ENCODE measurements at places on chromosomes 12 and 14.

DNA sequence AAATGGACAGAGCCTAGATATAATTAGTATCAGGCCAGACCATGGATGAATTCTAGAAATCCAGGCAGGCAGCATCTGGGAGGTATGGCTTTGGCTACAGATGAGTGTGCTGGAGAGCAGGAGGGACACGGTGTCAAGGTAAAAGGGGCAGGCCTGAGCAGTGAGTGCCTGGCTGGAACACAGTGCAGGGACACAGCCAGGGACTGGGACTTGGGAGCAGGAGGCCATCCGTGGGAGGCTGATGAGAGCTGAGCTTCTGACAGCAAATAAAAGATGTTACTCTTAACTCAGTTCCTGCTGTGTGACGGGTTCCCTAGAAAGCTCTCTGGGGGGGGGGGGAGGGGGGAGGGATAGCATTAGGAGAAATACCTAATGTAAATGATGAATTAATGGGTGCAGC lies 13.6 kb upstream of the LGALS3 start:
- DNase-seq, result no peak

DNA sequence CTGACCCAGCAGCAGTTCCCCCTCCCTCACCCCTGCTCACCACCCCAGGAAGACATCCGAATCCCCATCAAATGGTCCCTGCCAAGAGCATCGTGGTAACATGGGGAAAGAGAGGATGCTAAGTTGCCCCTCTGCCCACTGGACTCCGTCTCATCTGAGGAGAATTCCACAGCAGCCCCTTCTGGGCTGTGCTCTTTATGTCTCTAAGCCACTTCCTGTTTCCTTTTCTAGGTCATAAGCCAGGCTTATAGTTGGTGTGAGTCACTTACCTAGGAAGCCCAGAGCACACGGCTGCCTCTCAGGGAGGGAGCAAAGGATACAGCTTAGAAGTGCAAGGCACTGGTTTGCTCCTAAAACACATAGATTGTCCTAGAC lies 76.0 kb downstream of the VCPKMT start:
- DNase-seq, result no peak

DNA sequence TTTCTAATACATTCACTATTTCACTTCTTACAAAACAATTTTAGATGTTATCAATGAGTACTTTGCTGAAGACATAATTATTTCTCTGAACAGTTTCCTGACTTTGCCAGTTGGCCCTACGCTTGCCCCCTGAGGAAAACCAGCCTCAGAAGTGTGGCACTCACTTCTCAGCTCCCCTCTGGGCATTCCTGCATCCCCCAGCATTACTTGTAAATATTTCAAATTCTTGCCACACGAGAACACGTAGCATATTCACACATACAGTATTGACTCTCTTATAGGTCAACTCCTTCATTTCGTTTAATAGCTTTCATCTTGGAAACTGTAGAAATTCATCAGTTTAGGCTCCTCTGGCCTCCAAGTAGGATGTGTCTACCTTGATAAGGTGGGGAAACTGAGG lies 65.2 kb downstream of the OTX2 start:
- DNase-seq, result no peak

DNA sequence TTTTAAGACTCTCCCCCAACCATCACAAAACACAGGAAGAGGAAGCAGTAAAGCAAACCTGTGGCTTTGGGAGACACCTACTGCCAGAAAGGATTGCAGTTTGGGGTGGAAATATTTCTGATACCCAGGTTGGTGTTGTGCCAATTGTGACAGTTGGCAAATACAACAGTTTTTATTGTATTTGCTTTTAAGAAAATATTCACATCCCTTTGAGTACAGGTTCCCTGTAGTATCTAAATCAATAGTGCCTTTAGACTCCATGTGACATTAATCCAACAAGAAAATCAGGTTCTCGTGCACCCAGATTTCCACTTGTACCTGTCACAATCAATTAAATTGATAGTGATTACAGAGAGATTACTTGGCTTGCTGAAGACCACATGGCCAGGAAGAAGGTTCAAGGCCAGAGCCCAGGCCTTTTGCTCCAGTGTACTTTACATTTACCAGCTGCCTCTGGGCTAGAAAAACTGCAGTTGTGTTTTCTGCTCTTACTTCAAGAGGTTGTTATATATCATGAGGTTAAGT lies 361.2 kb downstream of the ATP23 start:
- no peak for DNase-seq

DNA sequence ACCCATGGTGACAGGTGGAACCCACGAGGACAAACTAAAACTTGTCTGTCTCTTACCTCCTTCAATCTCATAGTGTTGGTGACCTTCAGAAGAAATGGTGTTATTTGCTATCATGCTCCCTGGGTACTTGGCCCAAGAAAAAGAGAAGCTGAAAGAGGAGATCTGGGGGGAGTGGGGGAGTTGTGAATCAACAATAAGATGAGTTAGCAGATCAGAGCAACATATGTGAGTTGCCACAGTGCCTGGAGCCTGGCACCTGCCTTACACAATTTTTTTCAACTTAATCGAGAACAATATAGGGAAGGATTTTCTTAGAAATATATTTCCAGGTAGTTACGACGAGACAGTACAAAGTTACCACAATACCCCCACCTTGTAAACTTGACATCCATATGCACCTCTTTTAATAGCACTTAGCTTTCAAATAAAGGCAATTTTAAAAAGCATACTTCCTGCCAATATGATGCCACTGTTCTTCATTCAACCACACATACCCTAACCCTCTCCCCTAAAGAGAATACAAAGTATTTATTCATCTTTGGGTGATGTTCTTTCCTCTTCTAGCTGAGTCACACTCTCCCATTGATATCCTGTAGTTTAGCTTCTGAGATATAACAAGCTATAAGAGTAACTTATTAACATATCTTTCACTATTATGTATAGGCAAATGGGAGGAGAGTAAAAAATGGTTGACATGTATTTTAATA lies 424.1 kb upstream of the OR4E1 start:
- DNase-seq, result no peak

DNA sequence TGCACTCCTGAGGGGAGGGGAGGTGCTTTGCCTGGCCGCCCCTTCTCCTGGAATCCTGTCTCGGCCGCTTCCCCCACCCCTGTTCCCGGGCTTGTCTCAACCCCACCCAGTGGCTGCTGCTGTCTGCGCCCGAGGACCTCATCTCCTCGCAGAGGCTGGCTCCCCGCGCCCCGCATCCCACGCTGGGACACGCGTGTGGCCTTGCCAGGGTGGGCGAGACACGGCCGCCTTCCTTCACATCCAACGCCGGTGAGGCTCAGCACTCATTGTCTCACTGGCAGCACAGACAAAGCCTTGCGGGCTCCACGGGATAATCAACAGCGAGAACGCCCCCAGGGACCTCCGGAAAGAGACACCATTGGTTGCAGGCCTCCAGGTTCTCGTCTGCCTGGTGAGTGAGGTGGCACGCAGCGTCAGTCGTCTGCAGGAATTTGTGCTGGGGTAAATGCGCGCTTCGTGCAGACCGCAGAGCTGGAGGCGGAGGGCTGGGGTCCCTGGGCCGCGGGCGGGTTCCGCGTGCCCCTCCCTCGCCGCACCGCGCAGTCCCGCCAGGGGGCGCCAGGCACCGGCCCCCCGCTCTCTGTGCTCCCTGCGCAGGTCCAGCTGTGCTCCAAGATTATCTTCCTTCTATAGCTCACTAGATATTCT lies 26.8 kb downstream of the CCDC177 start:
- peak; percentile 47 for DNase-seq

DNA sequence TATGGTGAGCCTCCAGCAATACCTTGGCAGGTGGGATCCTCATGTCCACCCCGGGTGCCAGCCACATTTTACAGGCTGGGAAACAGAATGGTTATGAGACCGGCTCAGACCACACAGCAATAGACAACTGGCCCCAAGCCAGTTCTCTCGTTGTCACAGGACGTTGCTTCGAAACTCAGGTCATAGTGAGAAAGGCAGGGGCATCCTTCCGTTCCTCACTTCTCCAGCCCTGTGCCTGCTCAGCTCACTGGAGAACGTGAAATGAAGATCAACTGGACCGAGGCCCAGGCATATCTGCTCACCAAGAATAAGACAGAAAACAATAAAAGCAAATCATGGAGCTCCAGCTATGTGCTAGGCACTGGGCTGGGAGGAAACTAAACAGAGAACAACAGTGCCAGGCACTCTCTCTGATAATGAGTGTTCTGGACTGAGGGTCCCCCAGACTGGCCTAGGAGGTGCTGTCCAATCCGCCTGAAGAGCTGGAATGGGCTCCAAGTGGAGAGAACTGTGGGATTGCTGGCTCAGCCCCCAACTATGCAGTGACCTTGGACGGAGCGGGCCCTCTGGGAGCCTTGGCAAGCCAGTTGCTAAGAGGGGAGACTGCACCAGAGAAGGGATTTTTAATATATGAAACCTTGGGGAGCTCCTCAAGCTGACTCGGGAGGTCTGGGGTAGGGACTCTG lies 18.8 kb upstream of the FAIM2 start:
- no peak for DNase-seq

DNA sequence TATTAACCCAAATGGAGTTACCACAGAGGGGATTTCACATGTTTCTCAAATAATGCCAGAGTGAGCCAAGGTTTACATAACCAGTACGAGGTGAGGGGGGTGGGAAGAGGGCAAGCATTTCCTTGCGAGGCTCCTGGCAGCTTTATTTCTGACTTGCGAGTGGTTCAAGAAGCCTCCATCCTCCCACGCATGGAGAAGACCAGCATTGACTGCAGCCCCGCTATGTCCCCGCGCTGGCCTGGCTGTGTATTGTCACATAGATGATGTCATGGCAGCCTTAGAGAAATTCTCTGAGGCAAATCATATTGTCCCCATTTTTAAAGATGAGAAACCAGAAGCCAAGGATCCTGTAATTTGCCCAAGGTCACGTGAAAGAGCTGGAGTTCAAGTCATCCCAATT lies 188.2 kb downstream of the CACNA1C start:
- DNase-seq, result no peak

DNA sequence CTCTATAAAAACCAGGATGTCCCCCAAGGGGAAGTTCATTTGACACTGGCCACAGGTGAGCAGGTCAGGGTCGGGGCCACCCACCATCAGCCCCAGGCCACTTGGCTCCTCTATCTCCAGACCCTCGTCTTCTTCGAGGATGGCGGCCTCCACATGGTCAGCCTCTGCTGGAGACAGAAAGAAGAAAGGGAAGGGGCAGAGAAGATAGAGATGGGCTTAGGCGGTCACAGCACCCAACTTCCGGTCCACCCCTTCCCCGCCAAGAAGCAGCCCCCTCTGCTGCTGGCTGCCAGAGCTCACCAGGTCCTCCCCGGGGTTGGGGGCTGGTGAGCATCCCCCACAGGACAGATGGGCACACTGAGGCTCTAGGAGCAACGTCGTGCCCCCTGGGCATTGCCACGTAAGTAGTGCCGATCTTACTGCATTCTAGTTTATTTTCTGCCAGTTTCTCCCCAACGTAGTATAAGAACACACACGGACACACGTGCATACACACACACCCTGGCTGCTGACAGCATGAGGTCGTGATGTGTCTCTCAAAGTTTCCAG lies 14.2 kb downstream of the BCL11B start:
- DNase-seq, result no peak

DNA sequence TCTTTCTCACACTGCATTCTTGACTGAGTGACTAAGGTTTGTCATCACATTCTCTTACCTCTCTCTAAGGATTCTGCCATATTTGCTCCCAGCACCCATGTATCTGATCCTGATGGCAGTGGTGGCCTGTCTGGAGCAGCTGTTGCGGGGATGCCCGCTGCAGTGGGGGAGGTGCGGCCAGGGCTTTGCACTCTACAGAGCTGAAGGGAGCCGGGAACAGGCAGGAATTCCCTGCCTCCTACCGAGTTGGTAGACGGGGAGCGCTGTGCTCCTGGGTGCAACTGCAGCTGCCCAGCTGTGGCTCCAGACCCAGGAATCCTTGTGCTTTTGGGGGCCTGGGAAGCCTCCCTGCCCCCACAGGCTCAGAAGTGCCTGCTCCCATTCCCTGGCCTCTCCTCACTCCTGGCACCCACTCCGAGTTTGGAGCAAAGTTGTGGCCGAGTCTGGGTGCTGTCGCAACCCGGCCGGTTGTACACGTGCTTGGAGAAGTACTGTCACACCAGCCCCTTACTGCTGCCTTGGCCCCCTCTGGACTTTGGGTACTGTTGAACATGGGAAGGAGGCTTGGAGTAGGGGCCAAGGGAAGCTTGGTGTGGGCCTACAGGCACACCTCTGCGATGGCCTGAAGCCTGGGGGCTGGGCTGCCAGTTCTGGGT lies 106.9 kb upstream of the OR4E1 start:
- no peak for DNase-seq

GRCh38 chr12:112307317-112308011 lies 74.8 kb downstream of the HECTD4 start:
- DNase-seq, result no peak

GRCh38 chr12:103793046-103793445 lies 48.0 kb downstream of the NT5DC3 start:
- DNase-seq, result no peak

GRCh38 chr14:54794796-54795195 lies 107.8 kb downstream of the GCH1 start:
- no peak for DNase-seq

GRCh38 chr12:14841761-14842160 lies 1.6 kb downstream of the ART4 start:
- DNase-seq, result no peak

- no peak for DNase-seq
These were observed 136.1 kb downstream of the FGD4 start for GRCh38 chr12:32535288-32535999.

GRCh38 chr14:68257969-68258368 lies 438.4 kb downstream of the RAD51B start:
- no peak for DNase-seq

DNA sequence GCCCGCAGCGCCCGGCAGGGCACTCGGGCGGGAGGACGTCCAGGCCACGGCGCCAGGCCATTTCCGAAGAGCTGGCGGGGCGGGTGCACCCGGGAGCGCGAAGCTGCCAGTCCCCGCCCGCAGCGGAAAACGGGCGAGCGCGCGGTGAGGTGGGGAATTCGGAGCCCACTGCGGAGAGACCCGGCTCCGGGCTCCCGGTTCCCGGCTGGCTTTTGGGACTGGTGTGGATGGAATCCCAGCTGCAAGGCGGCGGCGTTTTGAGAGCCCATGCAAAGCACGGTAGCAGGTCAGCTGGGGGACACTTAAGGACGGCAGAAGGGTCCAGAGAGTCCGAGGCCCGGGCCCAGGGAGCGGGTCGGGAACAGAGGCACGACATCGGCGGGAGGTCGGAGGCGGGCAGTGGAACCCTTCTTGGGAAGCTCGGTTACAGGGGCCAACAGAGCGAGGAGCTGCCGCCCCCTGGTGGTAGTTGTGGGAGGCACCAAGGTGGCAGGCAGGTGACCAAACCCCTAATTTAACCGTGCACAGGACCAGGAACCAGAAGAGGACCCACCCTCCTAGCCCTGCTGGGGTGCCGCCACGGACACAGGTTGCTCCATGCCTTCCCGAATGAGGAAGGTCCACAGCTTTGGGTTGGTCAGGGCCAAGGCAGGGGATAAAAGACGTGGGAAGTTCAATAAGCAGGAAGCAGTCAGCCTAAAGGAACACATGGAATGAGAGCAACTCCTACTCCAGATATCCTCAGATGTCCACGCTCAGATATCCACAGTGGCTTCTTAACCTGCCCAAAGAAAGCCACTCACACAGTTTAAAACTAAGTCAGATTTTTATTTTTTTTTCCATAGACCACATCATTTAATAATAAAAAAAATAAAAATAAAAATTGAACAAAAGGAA lies 685 bp upstream of the CDH24 start:
- peak; percentile 90 for DNase-seq

All from stimulated activated CD4-positive, alpha-beta T cell treated with anti-CD3 and anti-CD28 coated beads, Interleukin-2, amount 100 ng/mL, for 48 hours (primary cell).